NCI-H2171 treated with DMSO at 0.1 percent for 48 hours (cell line): ENCODE measurements at places on chromosomes 5 and 9.

GRCh38 chr5:21672911-21673310 is 1180.2 kb downstream of the CDH12 start:
- no peak for DNase-seq

DNA sequence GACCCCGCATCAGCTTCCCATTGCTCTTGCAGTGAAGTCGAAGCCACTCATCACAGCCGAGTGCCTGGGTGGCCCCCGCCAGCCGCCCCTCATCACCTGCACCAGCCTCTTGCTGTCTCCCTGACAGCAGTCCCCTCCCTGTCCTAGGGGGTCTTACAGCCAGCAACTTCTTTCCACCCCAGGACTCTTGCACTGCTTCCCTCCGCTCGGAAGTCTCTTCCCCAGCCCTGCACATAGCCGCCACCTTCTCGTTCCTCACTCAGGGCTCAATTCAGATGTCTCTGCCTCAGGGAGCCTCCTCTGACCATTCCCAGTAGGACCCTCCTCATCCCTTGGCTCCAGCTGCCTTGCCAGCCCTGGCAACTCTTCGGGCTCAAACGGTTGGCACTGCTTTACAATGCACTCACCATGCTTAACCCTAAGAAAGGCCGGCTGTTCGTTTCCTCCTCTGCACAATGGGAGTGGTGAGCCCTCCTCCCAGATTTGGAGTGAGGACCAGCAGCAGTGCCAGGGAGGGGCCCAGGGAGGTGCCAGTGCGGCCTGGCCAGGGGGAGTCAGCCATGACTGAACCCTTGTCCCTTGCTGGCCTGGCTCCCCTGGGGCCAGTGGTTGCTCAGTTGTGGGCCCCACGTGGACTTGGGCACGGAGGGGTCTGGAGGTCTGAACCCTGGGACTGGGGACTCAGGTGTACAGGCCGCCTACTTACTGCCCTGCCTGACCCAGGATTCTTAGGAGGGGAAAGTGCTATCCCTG is 6.1 kb downstream of the TCF7 start:
- no peak for DNase-seq

DNA sequence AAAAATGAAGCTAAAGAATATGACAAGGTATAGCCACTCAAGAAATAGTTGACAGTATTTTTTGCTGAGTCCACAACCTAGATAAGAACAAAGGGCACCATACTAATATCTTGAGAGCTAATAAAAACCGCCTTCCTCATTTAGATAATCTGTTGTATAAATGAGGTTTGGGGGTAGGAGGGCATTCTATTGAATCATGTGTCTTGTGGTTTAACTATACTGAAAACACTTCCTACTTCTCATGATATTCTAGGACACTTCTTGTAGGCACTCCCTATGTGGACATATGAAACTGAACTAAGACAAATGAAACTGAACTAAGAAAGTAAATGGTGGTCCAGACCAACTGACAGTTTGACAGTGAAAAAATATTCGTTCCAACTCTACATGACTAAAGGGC is 1268.5 kb upstream of the C9orf72 start:
- no peak for DNase-seq

- DNase-seq = no peak
These were observed 34.2 kb downstream of the SUSD1 start for GRCh38 chr9:112140936-112141335.

- no peak for DNase-seq
These were observed 48.7 kb upstream of the TUSC1 start for GRCh38 chr9:25726871-25727410.

DNA sequence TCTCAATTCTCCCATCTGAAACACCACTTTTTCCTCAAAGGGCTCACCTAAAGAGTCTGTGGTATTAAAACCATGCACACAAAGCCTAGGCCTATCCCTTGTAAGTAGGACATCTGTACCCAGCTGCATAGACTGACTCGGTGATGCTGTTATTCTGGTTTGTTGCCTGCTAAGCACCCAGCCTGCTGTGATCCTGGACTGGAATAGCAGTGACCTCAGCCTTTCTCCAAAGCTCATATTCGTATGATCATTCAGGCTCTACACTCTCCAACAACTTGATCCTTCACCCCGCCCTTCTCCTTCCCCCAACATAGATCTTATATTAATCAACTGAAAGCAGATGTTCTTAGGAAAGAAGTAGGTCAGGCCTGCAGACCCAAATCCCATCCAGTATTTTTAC is 81.4 kb upstream of the WWC1 start:
- DNase-seq = no peak

DNA sequence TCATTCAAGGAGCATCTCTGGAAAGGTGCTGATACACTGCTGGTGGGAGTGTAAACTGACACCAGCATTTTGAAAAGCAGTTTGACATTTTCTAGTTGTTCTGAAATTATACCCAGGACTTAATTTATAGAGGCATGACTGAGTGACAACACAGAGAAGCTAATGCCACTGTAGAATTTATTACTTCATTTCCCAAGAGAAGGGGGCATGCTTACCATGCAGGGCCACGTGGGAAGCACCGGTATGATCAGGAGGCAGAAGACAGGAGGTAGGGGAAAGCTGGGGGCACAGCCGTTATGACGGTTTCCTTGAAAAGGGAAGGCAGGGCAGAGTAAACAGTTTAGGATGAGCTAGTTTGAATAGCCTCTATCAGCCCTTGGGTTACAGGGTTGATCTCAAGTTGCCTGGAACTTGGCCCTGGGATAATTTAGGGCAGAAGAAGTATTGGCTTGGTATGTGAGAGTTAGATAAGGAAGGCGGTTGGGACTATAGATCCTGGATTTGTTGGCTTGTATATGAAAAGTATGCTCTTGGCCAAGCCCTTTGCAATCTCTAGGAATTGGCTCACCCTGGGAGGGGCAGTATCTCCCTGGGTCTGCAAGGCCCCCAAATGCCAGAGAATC is 305.7 kb downstream of the ENC1 start:
- peak; percentile 38 for DNase-seq

- DNase-seq = no peak
These were observed 90.9 kb downstream of the THBS4 start for GRCh38 chr5:80125962-80126480.

DNA sequence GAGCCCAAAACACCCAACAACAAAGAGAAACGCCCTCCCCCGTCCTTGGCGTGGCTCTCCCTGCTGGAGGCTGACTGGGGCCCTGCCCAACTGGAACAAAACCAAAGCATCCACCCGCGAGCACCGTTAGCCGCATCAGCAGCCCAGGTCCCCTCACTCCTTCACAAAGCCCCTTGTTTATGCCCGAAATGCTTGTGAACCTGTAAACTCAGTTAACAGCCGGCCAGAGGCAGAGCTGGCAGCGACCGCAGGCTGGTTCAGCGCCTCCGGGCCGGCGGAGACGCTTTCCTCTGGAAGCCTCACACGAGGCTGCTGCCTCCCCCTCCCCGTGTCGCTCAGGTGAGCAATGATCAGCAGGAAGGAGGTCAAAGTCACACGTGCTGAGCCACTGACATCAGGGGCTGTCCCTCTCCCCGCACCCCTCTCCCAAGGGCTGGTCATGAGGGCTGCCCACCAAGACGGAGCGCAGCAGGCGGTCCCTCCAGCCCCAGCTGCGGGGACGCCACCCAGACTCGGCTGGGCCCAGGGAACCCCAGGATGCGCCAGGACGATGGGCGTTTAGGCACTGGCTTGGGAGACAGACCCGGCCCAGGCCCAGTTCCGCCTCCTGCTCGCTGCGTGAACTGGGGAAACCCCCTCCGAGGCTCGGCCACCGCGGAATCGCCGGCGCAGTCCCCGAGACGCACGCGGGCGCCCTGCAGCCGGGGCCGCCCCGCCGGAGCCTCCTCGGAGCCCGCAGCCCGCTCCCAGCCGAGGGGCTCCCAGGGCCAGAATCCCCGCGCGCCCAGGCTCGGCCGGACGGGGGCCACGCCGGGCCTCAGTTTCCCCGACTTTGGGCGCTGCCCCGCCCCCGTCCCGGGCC is 563 bp downstream of the SNAPC4 start:
- DNase-seq = no peak

GRCh38 chr5:150585781-150586341 is 54.6 kb upstream of the SYNPO start:
- peak; percentile 36 for DNase-seq

GRCh38 chr5:107553117-107553555 is 117.6 kb downstream of the EFNA5 start:
- peak; percentile 28 for DNase-seq

GRCh38 chr9:128136816-128137793 is 9.6 kb upstream of the PTGES2 start:
- DNase-seq = no peak

GRCh38 chr5:96668725-96669124 is 6.5 kb downstream of the CAST start:
- no peak for DNase-seq

- DNase-seq = no peak
These were observed 233.6 kb downstream of the TRPM3 start for GRCh38 chr9:70887826-70888225.

GRCh38 chr5:98902733-98903132 is 26.1 kb downstream of the CHD1 start:
- no peak for DNase-seq

DNA sequence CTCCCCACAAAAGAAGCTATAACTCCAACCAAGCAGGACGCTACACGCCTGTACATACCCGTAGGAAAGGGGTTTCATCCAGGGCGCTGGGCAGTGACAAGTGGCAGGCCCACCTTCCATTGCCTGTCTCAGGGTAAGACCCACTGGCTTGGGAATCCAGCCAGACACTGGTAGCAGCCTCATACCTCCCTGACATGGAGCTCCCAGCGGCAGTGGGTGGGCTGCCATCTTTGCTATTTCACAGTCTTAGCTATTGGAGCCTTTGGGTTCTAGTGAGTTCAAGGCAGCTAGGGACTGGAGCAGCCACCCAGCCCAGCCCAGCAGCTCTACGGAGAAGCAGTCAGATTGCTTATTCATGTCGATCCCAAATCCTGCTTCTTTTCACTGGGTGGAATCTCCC is 3.4 kb upstream of the IFNA10 start:
- DNase-seq = no peak

GRCh38 chr9:128254855-128255759 is 20.7 kb downstream of the GOLGA2 start:
- peak; percentile 35 for DNase-seq
